ENCODE measurements at places on chromosomes 2 and 18.

GRCh38 chr2:9757501-9758264, 85.6 kb upstream of the TAF1B start:
- no peak for DNase-seq

DNA sequence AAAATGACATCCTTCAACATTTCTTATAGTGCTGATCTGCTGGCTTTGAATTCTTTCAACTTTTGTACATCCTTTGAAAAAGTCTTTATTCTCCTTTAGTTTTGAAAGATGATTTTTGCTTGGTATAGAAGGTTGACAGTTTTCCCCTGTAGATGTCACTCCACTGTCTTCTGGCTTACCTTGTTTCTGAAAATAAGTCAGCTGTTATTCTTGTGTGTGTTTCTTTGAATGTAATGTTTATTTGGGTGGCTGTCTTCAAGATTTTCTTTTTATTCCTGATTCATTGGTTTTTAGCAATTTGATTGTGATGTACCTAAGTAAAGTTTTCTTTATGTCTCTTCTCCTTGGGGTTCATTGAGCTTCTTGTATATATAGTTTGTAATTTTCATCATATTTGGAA, 47.6 kb downstream of the ACTR3 start:
- DNase-seq, result no peak

DNA sequence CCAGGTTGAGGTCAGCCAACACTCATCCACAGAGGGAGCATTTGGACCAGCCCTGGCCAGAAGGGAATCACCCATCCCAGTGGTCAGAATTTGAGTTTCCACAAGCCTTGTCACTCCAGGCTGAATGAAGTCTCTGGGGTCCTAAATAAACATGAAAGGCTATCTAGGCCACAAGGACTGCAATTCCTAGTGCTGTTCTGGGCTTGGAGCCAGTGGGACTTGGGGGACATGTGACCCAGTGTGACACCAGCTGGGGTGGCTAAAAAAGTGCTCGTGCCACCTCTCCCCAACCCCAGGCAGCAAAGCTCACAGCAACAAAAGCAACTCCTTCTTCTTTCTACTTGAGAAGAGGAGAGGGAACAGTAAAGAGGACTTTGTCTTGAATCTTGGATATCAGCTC, 91.7 kb downstream of the MDH1 start:
- DNase-seq, result no peak

DNA sequence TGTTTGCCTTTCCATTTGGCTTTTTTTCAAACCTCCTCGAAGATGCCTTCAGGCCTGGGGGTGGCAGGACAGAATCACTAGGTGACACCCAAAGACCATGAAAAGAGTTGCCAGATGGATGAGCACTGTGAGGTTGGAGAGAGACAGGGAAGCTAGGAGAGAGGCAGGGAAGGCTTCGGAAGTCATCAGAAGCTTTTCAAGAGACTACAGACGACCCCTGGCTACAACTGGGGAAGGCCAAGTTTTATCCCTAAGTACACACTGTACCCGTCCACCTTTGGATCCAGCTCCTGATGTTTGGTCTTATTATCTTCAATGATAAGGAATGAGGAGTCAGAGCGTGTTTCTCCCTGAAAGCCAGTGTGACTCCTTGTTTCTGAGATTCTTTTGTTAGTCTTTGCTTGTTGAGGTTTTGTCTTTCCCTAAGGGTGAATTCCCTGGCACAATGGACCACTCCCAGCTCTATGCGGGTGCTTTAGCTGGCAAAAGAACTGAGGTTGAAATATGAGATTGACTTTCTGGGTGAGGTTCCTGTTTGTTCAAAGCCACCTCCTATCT, 33.4 kb upstream of the SLC9A2 start:
- no peak for DNase-seq

DNA sequence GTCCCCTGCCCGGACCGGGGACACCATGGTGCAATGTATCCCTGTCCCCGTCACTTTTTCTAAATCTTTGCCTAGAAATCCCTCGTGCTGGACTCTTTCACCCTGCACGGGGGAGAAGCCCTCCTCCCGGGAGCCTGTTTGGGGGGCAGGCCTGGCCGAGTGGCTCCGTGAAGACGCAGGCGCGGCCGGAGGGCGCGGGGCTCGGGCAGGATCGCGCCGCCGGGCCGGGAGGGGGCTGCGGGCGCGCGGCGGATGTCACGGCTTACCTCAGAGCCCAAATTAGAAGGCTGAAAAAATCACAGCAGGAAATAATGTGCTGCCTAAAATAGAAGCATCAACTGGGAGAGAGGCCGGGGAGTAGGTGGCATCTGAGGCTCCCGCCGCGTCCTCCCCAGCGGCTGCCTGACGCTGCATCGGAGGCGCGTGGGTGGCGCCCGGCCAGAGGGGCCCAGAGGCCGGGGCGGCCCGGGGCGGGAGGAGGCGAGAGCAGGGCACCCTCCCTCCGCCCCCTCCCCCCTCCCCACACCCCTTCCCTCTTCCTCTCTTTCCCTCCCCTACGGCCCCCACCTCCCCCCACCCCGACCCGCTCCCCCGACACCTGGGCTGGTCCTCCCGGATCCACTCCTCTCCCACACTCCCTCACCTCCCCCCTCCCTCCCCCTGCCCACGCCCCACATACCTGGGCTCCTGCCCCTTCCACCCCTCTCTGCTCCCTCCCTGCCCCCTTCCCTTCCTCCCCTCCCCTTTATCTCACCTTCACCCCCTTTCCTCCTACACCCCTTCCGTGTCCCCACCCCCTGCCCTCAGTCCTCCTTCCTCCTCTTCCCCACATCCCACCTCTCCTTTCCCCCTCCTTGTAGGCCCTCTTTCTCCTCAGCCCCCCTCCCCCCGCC, 51.9 kb downstream of the SLC4A1AP start:
- no peak for DNase-seq

- DNase-seq, result no peak
Measured at GRCh38 chr2:239587311-239587731, 186.5 kb upstream of the HDAC4 start.

DNA sequence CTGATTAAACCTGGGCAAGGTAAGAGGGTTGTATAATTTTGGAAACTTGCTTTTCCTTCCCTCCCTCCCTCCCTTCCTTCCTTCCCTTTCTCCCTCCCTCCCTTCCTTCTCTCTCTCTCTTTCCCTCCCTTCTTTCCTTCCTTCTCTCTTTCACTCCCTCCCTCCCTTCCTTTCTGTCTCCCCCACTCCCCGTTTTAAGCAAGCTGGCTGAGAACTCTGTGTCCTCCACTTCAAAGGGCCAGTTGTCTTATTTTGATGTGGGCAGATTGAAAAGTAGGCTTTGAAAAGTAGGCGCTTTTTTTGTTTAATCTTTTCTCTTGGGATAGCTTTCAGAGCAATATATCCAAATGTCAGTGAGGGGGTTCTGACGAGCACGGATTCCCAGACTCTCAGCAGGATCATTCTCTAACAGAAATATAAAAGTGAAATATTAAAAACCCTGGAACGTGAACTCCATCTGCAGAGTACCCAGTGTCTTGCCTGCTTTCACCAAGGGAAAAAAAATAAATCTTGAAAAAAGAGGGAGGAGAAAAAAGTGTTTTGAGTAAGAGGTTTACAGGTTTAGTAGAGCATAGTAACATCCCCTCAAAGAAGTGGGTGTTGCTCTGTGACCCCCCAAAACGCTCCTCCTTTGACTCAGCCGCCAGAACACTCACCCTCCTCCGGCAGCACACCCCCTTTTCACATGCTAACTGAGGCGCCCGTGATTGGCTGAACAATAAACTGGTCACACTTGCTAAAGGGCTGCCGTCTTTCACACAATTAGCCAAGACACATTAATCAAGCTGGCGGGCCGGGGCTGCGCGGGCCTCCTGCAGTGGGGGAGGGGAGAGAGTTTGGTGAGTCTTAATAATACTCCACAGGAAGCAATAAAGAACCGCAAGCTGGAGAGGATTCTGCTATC, 52.2 kb downstream of the CDK15 start:
- DNase-seq, result no peak

GRCh38 chr18:79819968-79820351, 22.2 kb downstream of the KCNG2 start:
- no peak for DNase-seq

- DNase-seq, result no peak
Measured at GRCh38 chr18:44464398-44465180, 216.1 kb upstream of the SETBP1 start.

DNA sequence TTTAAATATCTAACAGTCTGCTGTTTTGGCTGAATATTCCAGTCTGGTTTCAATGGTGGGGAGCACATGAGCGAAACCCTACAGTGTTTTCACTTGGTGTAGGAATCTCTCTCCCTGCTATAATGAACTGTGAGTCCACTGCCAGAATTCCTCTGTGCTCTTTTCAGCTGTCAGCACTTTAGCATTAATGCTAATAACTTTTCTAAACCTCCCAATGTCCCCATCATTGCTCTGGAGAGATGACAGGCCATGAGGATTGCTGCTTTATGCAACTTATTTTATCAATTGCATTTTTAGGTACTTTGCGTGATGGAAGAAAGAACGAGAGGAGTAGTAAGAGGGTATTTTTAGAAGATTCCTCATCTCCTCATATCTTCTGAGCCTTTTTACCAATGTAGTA, 25.3 kb downstream of the STK39 start:
- no peak for DNase-seq

DNA sequence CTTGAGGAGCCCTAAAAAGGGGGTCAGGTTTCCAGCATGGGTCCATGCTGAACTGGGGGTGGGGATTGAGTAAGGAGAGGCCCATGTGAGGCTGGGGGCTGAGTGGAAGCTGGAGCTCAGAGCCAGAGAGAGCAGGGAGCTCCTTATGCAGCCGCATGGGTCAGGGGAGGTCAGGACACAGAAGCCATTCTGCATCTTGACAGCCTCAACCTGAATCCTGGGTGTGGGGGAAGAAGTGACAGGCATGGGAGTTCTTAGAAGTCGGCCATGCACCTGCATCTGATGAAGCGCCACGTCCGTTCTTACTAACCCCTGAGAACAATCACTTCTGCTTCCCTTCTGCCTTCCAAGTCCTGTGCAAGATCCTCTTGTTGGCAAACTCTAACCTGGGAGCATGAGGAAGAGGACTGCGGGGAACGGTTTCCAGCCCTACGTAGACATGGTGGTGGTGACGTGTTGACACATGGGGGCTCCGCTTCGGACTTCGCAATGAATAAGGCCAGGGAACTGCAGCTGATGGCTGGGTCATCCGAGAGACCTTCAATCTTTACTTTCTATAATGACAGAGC, 22.3 kb downstream of the GNLY start:
- no peak for DNase-seq

DNA sequence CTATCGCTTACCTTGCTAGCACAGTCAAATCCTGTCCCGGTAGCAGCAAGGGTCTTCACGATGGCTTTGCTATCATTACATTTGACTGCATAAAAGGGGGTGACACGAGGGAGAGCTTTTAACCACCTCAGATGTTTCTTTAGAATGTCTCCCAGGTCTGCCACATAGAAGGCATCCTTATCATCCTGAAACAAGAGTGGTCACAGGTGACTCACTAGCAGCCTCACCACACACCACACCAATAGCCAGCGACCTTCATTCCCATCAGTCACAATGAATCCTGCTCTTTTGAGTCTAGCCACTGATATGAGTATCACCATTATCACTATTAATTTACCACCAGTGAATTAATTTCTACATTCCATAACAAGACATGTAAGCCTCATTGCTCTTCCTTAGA, 3.7 kb downstream of the ODC1 start:
- DNase-seq, result no peak

DNA sequence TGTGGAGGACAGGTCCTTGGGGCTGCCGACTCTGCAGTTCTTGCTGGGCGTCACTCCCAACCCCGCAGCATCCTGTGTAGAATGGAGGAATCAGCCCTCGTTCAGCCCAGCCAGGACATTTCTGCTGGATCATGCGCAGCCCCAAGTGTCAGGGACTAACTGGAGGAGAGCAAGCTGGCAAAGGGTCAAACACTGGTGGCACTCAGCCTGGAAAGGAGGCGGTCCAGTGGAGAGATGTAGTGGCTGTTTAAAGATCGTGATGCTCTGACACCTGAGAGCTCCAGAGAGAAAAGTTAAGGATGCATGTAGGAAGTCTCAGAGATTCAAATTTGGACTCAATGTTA, 63.6 kb upstream of the SH3RF3 start:
- no peak for DNase-seq

DNA sequence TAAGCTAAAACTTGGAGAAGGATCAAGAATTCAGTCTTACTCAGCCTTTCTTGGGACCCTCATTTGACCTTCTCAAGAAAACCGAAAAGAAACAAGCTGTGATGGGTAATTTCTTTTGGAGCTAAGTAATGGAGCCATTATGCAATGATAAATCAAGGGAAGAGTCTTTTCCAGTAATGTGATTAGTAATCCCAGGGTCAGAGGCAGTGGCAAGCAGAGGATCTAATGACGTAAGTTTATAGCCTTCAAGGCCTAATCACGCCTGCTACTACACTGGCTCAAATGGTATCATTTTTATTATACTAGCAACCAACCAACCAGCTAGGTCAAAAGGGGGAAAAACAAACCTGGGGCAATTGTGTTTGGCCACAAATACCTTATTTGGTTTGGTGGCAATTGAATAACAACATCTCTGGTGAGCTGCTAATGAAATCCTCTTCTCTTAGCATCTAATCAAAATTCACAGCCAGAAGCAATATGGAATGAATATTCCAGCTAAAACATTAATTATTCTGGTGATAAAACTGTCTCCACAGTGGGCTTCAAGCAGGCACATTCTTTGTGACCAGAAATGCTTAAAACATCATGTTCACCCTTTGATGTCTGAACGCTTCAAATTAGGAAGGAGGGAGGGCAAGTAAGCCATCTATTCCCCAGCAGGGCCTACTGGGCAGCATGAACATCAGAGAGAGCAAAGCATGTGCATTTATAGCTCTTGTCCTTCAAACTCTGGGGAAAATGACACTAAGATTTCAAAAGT, 114.9 kb upstream of the SULT1C3 start:
- no peak for DNase-seq

- no peak for DNase-seq
Measured at GRCh38 chr2:128354726-128355470, 36.2 kb upstream of the HS6ST1 start.

DNA sequence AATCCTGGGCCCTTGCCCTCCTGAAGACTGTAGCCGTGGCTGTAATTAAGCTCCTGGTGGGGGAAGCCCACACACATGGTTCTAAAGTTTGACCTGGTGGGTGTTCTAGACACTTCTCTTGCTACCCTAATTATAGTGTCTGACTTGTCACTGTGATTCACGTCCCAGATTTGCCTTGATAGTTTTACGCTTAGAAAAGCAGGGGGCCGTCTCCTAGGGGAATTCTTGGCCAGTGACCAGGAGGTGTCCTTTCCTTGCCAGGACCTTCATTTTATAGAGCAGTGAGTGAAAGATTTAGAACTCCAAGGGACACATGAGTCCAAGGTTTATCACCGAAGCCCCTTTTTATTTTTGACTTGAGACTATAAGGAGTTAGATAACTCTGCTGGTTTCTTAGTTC, 9.0 kb downstream of the TMEM214 start:
- DNase-seq, result no peak

DNA sequence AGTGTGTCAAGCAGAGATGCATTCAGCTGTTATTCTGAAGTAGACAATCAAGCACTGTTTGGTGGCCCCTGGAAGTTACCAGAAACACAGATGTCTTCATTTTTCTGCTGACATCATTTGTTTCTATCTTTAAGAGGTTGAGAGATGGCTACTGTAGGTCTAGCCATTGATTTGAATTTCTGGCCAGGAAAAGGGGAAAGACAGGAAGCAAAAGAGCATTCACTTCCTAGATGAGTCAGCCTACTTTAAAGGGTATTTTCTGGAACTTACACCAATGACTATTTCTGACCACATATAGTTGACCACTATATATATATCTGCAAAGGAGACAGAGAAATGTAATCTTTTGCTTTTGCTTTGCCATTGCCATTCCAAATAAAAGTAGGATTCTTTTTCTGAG, 900.1 kb upstream of the SOX11 start:
- DNase-seq, result no peak

Measured in AG09319 (cell line).